ENCODE measurements at places on chromosomes 5 and 9.

DNA sequence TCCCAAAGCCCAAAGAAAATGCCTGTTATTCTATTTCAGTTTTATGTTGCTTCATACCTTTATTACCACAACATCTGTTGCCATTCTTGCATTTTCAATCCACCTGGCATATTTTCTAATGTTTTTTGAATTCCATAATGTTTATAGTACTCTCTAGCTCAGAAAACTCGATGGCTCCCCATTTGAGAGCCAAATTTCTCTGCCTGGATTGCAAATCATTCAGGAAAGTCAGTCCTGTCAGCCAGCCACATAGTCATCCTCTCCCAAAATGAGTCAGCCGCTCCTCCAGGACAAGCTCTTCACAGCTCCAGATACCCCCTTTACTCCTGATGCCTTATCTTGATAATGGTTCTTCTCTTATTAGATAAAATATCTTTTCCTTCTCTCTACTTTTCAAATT lies 78.2 kb upstream of the ADCY2 start:
- DNase-seq, result no peak

- no peak for DNase-seq
Measured at GRCh38 chr5:72624641-72625236, 117.5 kb upstream of the ZNF366 start.

- peak; percentile 71 for DNase-seq
Measured at GRCh38 chr5:173643964-173644363, 27.5 kb upstream of the BOD1 start.

GRCh38 chr5:25345240-25345771 lies 700.5 kb upstream of the CDH10 start:
- DNase-seq, result no peak

DNA sequence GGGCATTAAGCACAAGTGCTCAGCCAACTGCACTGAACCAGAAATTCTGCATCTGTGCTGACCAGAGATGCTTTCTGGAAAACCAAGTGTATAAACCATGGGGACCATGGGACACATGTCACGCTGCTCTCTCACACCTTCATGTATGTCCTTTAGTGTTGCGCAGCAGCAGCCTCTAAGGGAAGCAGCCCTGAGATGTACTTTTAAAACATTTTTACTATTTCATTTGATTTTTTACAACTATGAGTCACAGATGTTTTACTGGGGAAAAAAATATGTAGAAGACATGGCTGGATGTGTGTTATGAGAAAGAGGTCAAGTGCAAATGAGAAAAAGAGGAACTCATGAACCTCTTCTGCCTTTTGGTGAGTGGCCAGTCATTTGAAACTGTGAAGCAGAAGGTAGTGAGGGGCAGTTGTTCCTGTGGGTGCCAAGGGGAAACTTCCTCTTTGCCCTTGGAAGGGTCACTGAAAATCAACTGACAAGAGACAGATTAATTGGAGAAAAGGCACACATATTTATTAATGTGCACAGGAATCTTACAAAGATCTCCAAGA lies 31.4 kb upstream of the SYK start:
- no peak for DNase-seq

DNA sequence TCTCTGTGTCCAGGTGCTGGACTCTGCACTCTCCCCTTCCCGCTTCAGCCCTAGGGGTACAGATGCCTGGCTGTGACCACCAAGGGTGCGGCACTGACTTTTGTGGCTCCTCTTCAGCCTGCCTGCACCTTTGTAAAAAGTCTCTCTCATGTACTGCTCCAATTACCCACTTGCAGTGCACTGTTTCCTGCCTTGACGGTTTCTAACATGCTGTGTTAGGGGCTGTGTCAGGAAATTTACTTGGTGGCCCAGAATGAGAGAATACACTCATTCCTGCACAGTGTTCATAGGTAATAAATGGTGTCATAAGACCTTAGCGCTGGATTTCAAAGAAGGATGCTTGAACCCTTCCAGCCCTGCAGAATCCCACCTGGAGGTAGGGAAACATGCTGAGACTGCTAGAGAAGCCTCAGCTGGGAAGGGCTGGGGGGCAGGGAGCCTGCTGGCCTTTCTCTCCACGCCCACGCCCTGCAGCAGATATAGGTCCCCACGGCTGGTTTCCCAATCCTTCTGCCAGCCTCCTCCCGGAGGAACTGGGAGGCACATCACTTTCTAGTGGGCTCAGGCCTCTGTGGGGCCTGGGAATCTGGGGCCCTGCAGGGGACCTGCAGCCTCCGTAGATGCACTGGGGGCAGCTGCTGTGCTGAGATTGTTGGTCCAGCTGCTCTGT lies 17.6 kb upstream of the HRH2 start:
- DNase-seq, result no peak

- DNase-seq, result no peak
Measured at GRCh38 chr5:150407096-150407720, 5.5 kb downstream of the CD74 start.

- no peak for DNase-seq
Measured at GRCh38 chr9:135925496-135926133, 18.3 kb upstream of the CAMSAP1 start.

GRCh38 chr5:33465120-33465519 lies 24.4 kb downstream of the TARS1 start:
- DNase-seq, result no peak

Measured in NCI-H1105 treated with DMSO at 0.1 percent for 48 hours (cell line).